Thoracic aorta (tissue), 2 donors: ENCODE measurements at places on chromosomes 4 and X. TPM values are rescaled to one million over a fixed set of nuclear protein-coding genes. Genes with fewer than 3 reads are reported as not detected.

DNA sequence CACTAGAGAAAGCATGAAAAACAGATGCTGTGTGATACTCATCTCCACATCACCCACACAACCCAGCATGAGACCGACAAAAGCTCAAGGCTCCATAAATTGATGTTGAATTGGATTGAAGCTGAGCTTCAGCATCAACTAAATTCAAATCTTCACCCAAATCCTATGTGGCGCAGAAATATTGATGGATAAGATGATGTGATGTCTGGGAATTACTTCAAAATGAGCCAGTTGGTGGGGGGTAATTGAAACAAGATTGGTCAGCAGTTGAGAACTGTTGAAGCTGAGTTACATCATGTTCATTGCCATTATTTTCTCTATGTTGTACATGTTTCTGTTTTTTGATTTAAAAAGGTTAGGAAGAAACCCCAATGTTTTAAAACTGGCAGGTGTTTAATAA lies 166.5 kb upstream of the STS start:
- no peak overlapping the region for H3K27ac ChIP-seq
- no peaks in the 10 kb centered on the region for H3K27me3 ChIP-seq
- no peak for DNase-seq
- H3K4me1 ChIP-seq, result no peaks in the 10 kb centered on the region

DNA sequence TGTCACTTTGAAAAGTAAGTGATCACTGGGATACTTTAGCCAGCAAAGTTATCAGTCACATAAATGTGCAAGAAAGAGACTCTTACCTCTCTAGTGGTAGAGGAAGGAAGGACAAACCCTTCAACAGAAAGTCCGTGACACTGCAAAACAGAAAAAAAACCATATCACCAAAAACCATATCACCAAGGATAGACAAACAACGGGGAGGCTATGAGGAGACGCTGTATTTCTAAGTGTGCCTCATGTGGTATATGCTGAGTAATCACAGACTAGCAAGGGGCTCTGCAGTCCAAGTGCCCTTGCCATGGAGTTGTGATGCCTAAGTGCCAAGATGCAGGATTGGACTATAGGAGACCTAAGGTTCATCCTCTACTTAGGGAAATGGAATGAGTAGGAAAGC lies 11.5 kb upstream of the HDAC8 start:
- no peak overlapping the region for H3K4me3 ChIP-seq
- H3K27me3 ChIP-seq, result no peaks in the 10 kb centered on the region
- DNase-seq, result no peak
- H3K4me1 ChIP-seq, result no peaks in the 10 kb centered on the region
- H3K27ac ChIP-seq, result no peak overlapping the region

GRCh38 chr4:28092610-28093009 lies 1232.0 kb downstream of the STIM2 start:
- H3K36me3 ChIP-seq, result no peaks in the 10 kb centered on the region
- no peak overlapping the region for H3K27ac ChIP-seq
- DNase-seq, result no peak
- no peak overlapping the region for H3K4me3 ChIP-seq
- H3K27me3 ChIP-seq, result no peaks in the 10 kb centered on the region

- no peaks in the 10 kb centered on the region for H3K36me3 ChIP-seq
- H3K4me3 ChIP-seq, result no peak overlapping the region
- H3K27ac ChIP-seq, result no peak overlapping the region
- H3K4me1 ChIP-seq, result no peaks in the 10 kb centered on the region
- no peak for DNase-seq
- H3K27me3 ChIP-seq, result no peaks in the 10 kb centered on the region
Observed at GRCh38 chr4:160238790-160239189, 1135.9 kb downstream of the RAPGEF2 start.

GRCh38 chr4:21447301-21448054 lies 501.1 kb downstream of the KCNIP4 start:
- no peaks in the 10 kb centered on the region for H3K4me1 ChIP-seq
- no peak overlapping the region for H3K4me3 ChIP-seq
- H3K27ac ChIP-seq, result no peak overlapping the region
- H3K27me3 ChIP-seq, result no peaks in the 10 kb centered on the region
- no peaks in the 10 kb centered on the region for H3K36me3 ChIP-seq
- DNase-seq, result no peak

GRCh38 chr4:73692701-73693100 lies 47.7 kb upstream of the CXCL8 start:
- H3K27me3 ChIP-seq, result no peaks in the 10 kb centered on the region
- H3K27ac ChIP-seq, result no peak overlapping the region
- peaks cover under 1% of the 10 kb centered on the region for H3K4me1 ChIP-seq
- H3K4me3 ChIP-seq, result no peak overlapping the region
- DNase-seq, result no peak

- H3K27me3 ChIP-seq, result no peaks in the 10 kb centered on the region
- no peaks in the 10 kb centered on the region for H3K4me1 ChIP-seq
- H3K36me3 ChIP-seq, result peaks cover 3% of the 10 kb centered on the region
- no peak overlapping the region for H3K4me3 ChIP-seq
- H3K27ac ChIP-seq, result peak overlapping the region; percentile 26
- DNase-seq, result no peak
Observed at GRCh38 chrX:9676738-9677097, 88.9 kb downstream of the GPR143 start.

- no peak overlapping the region for H3K27ac ChIP-seq
- H3K27me3 ChIP-seq, result no peaks in the 10 kb centered on the region
- no peak for DNase-seq
Observed at GRCh38 chr4:74338792-74339333, 26.1 kb upstream of the EREG start.

DNA sequence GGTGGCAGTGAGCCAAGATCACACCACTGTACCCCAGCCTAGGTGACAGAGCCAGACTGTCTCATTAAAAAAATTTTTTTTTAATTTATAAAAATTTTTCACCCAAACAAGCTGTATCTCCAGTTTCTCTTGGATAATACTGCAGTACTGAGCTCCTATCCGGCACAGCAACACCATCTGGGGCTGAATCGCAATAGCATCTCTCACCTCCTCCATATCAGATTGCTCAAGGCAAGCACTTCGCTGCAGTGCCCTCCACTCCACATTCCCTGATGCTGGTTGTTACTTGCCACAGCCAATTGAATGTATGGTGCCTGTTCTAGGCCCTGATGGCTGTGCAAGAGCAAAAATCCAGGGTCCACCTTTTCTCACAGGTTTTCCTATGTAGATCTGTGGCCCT lies 69.3 kb upstream of the FAM241A start:
- DNase-seq, result no peak
- no peaks in the 10 kb centered on the region for H3K27me3 ChIP-seq
- no peaks in the 10 kb centered on the region for H3K4me1 ChIP-seq

- no peak overlapping the region for H3K4me3 ChIP-seq
- no peaks in the 10 kb centered on the region for H3K27me3 ChIP-seq
- no peak overlapping the region for H3K27ac ChIP-seq
- H3K4me1 ChIP-seq, result no peaks in the 10 kb centered on the region
- no peak for DNase-seq
- no peaks in the 10 kb centered on the region for H3K36me3 ChIP-seq
Observed at GRCh38 chrX:94252211-94252610, 578.2 kb downstream of the FAM133A start.

- H3K4me3 ChIP-seq, result no peak overlapping the region
- H3K27ac ChIP-seq, result no peak overlapping the region
- H3K27me3 ChIP-seq, result no peaks in the 10 kb centered on the region
- H3K36me3 ChIP-seq, result no peaks in the 10 kb centered on the region
Observed at GRCh38 chrX:131633285-131633917, 89.5 kb downstream of the OR13H1 start.

DNA sequence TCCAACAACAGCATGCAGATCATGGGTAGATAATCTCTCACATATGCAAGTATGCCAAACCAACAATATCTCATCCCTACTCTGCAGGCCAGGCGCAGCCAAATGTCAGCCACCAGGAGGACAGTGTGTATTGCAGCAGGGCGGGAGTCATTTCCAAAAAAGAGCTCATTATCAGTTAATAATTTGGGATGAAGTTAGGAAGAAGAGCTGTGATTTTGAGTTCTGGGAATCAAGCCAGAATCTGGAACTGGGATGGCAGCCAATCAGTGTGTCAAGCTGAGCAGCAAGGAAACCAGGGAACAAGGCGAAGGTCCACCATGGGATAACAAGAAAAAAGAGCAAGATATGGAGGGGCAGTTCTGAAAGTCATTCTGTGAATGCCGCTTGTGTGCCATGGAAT lies 88.2 kb upstream of the CAMK2D start:
- H3K27me3 ChIP-seq, result no peaks in the 10 kb centered on the region
- no peaks in the 10 kb centered on the region for H3K4me1 ChIP-seq
- no peak overlapping the region for H3K27ac ChIP-seq
- no peak overlapping the region for H3K4me3 ChIP-seq

DNA sequence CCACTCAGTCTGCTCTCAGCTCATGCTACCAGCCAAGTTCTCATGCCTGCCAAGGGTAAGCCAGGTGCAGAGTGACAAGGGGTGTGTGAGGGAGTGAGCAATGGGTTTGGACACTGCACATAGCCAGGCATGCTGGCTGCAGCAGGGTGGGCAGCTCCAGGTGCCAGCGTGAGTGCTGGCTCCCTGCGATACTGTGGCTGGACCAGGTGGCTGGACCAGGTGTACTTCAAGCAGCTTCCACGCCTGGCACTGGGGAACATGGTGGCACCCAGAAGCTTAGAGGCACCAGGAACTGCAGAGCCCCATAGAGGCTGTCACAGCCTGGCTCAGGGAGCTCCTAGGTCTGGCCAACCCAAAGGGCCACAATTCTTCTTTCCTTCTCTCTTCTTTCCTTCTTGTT lies 234.9 kb upstream of the GIMD1 start:
- H3K27me3 ChIP-seq, result no peaks in the 10 kb centered on the region
- no peak overlapping the region for H3K4me3 ChIP-seq
- H3K4me1 ChIP-seq, result peaks cover 19% of the 10 kb centered on the region
- H3K27ac ChIP-seq, result no peak overlapping the region
- DNase-seq, result no peak

GRCh38 chrX:48514126-48514806 lies 5.5 kb downstream of the PORCN start:
- no peak overlapping the region for H3K4me3 ChIP-seq
- no peak overlapping the region for H3K27ac ChIP-seq
- H3K4me1 ChIP-seq, result peaks cover 8% of the 10 kb centered on the region

The TEX13D gene
- total RNA-seq, result not detected

The PAGE5 gene
- not detected for total RNA-seq

The SUPT20HL2 gene
- not detected for total RNA-seq

The SPANXA2 gene
- 1.4 TPM for total RNA-seq

The DCHS2 gene
- total RNA-seq, result 0.35 TPM

The HEPH gene
- 109 TPM for total RNA-seq

The RHOXF2 gene
- total RNA-seq, result not detected

The PCSK1N gene
- total RNA-seq, result 1.8 TPM

The IRAK1 gene
- 71.0 TPM for total RNA-seq

The GAGE12F gene
- not detected for total RNA-seq

The ANK2 gene
- 21.3 TPM for total RNA-seq
